Breast epithelium (tissue), 4 donors: ENCODE measurements at places on chromosomes 7 and 10. TPM values are rescaled to one million over a fixed set of nuclear protein-coding genes. Genes with fewer than 3 reads are reported as not detected.

Gene SFTPA1
- total RNA-seq: not detected

Gene AASS
- 50.1 TPM for total RNA-seq

Gene LGI1
- 0.48 TPM for total RNA-seq

Gene TMEM168
- 23.4 TPM for total RNA-seq

Gene OIT3
- total RNA-seq: not detected

DNA sequence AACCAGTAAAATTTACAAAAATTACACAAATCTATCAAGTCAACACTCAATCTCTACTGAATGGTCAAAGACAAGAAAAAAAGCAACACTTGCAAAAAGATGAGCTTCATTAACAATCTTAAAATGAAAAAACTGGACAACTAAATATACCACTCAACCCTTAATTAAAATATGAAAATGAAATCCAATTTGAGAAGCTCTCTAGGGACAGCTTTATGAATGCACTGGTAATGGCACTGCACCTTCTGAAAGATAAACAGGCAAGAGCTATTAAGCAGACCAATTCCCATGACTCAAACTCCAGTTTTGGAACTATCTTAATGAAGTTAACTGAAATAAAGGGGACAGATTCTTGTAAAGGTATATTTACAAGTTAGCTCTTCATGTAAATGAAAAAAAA is 135.7 kb downstream of the GALNT11 start:
- DNase-seq: no peak
- H3K4me3 ChIP-seq: no peak overlapping the region
- no peak overlapping the region for H3K27ac ChIP-seq
- H3K4me1 ChIP-seq: no peaks in the 10 kb centered on the region

GRCh38 chr7:73831834-73832651 is 1.2 kb downstream of the CLDN4 start:
- DNase-seq: peak; percentile 96
- H3K27ac ChIP-seq: peak overlapping the region; percentile 95
- no peaks in the 10 kb centered on the region for H3K36me3 ChIP-seq
- no peaks in the 10 kb centered on the region for H3K27me3 ChIP-seq
- H3K4me1 ChIP-seq: peaks cover 16% of the 10 kb centered on the region
- H3K4me3 ChIP-seq: peak overlapping the region; percentile 22

DNA sequence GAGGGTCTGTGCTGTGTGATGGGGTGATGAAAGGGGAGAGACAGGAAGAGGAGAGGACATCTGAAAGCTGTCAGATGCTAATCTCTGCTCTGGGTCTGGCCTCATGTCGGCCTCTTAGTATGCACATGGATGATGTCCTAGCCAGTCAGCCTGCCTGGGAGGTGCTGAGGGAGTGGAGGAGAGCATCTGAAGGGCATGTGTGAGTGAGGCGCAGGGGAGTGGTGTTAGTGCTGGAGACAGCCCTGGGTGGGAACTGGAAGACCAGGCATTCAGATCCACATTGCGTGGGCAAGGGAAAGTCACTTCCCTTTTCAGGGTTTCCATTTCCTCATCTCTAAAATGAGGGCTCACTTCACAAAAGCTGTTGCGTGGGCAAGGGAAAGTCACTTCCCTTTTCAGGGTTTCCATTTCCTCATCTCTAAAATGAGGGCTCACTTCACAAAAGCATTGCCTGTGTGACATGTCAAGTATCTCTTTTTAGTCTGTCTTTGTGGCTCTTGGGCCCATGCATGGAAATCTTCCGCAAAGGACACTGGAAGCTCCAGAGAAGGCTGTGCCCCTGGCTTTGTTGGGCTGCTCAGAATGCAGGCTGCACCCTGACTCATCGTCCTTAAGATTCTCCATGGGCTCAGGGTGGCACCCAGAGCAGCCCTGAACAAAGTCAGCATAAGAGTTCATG is 10.0 kb downstream of the SFTPD start:
- no peak overlapping the region for H3K27ac ChIP-seq
- no peaks in the 10 kb centered on the region for H3K4me1 ChIP-seq
- H3K36me3 ChIP-seq: no peaks in the 10 kb centered on the region
- DNase-seq: no peak
- H3K27me3 ChIP-seq: no peaks in the 10 kb centered on the region
- H3K4me3 ChIP-seq: no peak overlapping the region

DNA sequence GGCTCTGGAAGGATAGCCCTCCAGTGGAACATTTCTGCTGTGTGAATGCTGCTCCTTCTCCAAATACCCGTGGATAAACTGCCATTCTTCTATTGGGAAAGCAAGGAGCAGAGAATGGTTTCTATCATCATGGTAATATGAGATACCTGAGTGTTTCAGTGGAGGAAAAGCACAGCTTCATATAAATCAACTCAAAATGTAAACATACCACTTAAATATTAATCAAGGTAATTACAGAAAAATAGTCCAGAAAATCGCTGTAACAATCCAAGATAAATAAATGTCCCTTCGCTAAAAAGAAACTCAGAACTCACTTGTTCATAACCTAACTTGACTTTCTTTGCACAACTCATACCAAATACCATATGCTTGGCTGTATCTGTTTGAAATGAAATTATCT is 635.8 kb downstream of the PARD3 start:
- no peaks in the 10 kb centered on the region for H3K36me3 ChIP-seq
- DNase-seq: no peak
- no peak overlapping the region for H3K4me3 ChIP-seq
- H3K27me3 ChIP-seq: no peaks in the 10 kb centered on the region
- H3K4me1 ChIP-seq: no peaks in the 10 kb centered on the region

- no peak overlapping the region for H3K4me3 ChIP-seq
- H3K27ac ChIP-seq: no peak overlapping the region
- H3K36me3 ChIP-seq: no peaks in the 10 kb centered on the region
Observed at GRCh38 chr10:67017218-67017617, 91.4 kb downstream of the LRRTM3 start.

DNA sequence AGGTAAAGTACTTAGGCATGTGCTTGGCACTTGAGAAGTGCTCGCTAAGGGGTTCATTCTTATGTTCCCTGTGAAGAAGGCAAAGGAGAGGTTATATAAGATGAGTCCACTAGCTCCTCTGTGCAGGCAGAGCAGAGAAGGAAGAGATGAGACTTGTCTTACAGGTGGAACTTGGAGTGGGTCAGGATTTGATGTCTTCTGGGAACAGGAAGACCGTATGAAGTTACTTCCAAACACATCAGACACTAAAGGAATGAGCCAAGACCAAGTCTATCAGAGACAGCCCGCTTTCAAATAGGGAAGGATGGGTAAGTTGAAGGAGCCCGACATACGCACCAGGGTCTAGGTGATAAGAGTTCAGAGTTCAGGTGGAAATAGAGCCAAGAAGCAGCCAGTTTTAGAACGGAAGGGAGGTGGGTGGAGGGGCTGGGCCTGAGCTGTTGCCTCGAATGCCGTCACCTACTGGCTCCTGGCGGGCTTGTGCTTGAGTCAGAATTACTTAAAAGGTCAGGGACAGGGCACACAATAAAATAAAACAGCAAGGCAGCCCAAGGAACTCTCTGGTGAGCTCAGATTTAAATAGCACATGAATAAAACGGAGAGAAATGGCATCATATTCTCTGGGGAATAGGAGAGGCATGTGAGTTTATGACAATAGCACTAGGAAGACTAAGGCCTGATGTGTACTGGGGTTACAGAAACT is 56.1 kb upstream of the GRB10 start:
- no peaks in the 10 kb centered on the region for H3K27me3 ChIP-seq
- DNase-seq: no peak
- no peak overlapping the region for H3K27ac ChIP-seq
- no peak overlapping the region for H3K4me3 ChIP-seq

- H3K27me3 ChIP-seq: no peaks in the 10 kb centered on the region
- H3K4me3 ChIP-seq: no peak overlapping the region
- H3K36me3 ChIP-seq: no peaks in the 10 kb centered on the region
- no peak for DNase-seq
- H3K4me1 ChIP-seq: no peaks in the 10 kb centered on the region
Observed at GRCh38 chr7:22375359-22376048, 18.6 kb upstream of the RAPGEF5 start.

GRCh38 chr10:94279835-94280709 is 82.7 kb downstream of the NOC3L start:
- DNase-seq: no peak
- no peak overlapping the region for H3K4me3 ChIP-seq
- H3K36me3 ChIP-seq: no peaks in the 10 kb centered on the region
- no peak overlapping the region for H3K27ac ChIP-seq
- no peaks in the 10 kb centered on the region for H3K27me3 ChIP-seq
- H3K4me1 ChIP-seq: no peaks in the 10 kb centered on the region

GRCh38 chr10:45811075-45811474 is 36.2 kb downstream of the AGAP4 start:
- no peak overlapping the region for H3K4me3 ChIP-seq
- DNase-seq: no peak
- H3K4me1 ChIP-seq: no peaks in the 10 kb centered on the region
- H3K27ac ChIP-seq: no peak overlapping the region
- H3K36me3 ChIP-seq: no peaks in the 10 kb centered on the region

- no peak overlapping the region for H3K27ac ChIP-seq
- no peaks in the 10 kb centered on the region for H3K27me3 ChIP-seq
- H3K4me1 ChIP-seq: no peaks in the 10 kb centered on the region
- DNase-seq: no peak
- H3K4me3 ChIP-seq: no peak overlapping the region
- H3K36me3 ChIP-seq: no peaks in the 10 kb centered on the region
Observed at GRCh38 chr10:59346321-59346720, 16.0 kb downstream of the FAM13C start.

DNA sequence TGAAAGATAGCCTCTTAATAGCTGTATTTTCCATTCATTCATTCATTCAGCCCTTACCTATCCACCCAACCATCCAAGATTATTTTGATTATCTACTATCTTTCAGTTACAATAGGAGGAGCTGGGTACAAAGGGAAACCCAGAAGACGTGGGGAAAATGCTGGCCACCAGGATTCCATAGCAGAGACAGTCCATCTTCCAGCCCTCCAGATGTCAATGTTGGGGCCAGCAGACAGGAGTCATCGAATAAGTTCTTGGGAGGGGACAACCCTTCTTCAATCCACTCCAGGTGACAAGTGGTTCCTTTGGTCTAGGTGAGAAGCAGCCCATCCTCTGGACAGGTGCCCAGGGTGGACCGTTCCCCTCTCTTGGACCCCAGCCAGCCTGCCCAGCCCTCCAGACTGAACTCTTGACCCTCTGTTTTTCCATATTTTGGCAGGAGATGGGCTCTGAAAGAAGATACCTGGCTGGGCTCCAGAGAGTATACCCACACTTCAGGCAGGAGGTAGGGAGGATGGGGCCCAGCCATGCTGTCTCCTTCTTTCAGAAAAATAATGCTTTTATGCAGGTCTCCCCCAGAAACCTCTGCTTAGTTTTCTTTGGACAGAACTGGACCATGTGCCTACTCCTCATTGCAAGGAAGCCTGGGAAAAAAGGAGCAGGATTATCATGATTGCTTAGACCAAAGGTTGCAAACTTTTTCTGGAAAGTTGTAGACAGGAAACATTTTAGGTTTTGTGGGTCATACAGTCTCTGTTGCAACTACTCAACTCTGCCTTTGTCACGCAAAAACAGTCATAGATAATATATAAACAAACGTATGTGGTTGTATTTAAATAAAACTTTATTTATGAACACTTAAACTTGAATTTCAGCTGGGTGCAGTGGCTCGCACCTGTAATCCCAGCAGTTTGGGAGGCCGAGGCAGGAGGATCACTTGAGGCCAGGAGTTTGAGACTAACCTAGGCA is 95.5 kb upstream of the SMNDC1 start:
- H3K4me1 ChIP-seq: no peaks in the 10 kb centered on the region
- DNase-seq: no peak
- no peak overlapping the region for H3K4me3 ChIP-seq
- H3K27me3 ChIP-seq: no peaks in the 10 kb centered on the region
- H3K36me3 ChIP-seq: no peaks in the 10 kb centered on the region
- no peak overlapping the region for H3K27ac ChIP-seq

DNA sequence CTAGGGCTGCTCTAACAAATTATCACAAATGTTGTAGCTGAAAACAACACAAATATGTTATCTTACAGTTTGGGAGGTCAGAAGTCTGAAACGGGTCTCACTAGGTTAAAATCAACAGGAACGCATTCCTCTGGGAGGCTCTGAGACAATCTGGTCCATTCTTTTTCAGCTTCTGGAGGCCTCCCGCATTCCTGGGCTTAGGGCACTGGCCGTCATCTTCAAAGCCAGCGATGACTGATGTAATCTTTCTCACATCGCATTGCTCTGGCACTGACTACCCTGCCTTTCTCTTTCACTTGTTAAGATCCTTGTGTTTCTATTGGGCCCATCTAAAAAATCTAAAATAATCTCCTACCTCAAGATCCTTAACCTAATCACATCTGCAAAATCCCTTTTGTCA is 1071.5 kb upstream of the C7orf33 start:
- DNase-seq: no peak
- no peak overlapping the region for H3K4me3 ChIP-seq
- no peaks in the 10 kb centered on the region for H3K36me3 ChIP-seq
- no peaks in the 10 kb centered on the region for H3K27me3 ChIP-seq

DNA sequence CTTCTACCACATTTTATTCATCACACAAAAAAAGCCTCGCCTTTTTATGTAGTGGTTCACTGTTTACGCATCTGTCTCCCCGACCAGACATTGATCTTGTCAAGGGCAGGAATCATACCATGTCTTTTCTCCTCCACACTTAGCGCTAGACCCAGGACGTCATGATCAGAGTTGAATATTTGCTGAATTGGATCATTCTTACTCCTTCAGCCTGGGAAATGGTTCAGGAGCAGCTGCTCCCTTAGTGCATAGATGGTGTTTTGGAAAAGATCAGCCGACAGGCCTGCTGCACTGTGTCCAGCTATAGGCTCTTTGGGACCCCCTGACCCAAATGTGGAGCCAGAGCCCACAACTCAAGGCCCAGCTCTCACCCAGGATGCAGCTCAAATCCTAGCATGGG is 249.1 kb upstream of the TMEM72 start:
- H3K4me1 ChIP-seq: no peaks in the 10 kb centered on the region
- DNase-seq: no peak
- no peaks in the 10 kb centered on the region for H3K27me3 ChIP-seq
- H3K4me3 ChIP-seq: no peak overlapping the region

GRCh38 chr7:155674556-155674955 is 30.1 kb downstream of the RBM33 start:
- H3K4me1 ChIP-seq: no peaks in the 10 kb centered on the region
- no peak overlapping the region for H3K27ac ChIP-seq
- DNase-seq: no peak
- no peaks in the 10 kb centered on the region for H3K27me3 ChIP-seq

- no peak overlapping the region for H3K27ac ChIP-seq
- H3K27me3 ChIP-seq: no peaks in the 10 kb centered on the region
- H3K4me1 ChIP-seq: no peaks in the 10 kb centered on the region
- no peak for DNase-seq
- no peaks in the 10 kb centered on the region for H3K36me3 ChIP-seq
Observed at GRCh38 chr10:20417791-20418190, 479.3 kb downstream of the NEBL start.

- H3K27ac ChIP-seq: no peak overlapping the region
- no peaks in the 10 kb centered on the region for H3K27me3 ChIP-seq
- no peaks in the 10 kb centered on the region for H3K36me3 ChIP-seq
- no peak for DNase-seq
- no peaks in the 10 kb centered on the region for H3K4me1 ChIP-seq
Observed at GRCh38 chr7:29315892-29316270, 121.3 kb downstream of the CHN2 start.
